ENCODE measurements at places on chromosomes 7 and 10. TPM values are rescaled to one million over a fixed set of nuclear protein-coding genes. Genes with fewer than 3 reads are reported as not detected.

DNA sequence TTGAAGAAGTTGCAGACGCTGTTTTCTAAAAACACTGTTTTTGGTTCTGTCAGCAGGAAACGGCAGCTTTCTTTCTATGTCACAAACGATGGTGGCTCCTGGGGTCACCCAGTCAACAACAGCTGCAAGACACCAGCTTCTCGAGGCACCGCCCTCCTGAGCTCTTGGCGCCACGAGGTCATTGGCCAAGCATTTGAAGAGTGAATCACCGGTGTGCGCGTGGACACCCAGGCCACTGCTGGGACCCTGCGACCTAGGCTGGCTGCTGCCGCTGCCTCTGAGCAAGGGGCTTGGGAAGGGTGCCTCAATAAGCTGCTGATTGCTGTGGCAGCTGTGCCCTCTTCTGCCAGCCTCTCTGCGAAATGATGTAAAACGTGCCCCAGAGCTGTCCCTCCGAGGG lies 22.5 kb upstream of the VIPR2 start:
- DNase-seq: no peak

GRCh38 chr10:131779661-131780394 lies 121.0 kb upstream of the PPP2R2D start:
- no peak for DNase-seq

Gene LRRTM3
- not detected for total RNA-seq

GRCh38 chr10:132146271-132146671 lies 40.5 kb upstream of the DPYSL4 start:
- DNase-seq: no peak

DNA sequence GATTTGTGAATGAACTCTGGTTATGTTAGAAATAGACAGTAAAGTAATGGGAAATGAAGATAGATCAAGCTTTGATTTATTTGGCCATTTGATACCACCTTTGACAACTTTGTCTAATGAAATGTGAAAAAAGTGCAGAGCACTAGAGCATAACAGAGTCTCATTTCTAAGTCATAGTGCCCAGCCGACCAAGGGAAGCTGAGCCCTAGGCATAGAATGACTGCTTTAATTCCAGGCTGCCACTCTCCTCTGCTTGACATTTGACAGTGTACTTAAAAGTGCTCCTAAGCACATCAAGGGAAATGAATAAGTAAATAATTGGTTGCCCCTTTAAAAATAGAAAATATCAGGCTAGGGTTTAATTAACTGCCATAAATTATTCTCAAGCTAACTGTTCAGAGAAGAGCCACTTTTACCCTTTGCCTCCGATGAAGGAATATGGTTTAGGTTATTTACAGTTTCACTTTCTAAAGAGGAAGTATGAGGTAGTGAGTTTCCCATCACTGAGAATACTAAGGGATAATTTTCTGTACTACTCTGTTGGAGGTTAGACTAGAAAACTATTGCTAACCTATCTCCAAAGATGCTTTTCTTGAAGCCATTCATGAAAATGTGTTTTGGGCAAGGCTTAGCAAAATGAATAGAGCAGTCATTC lies 591.6 kb downstream of the REEP3 start:
- DNase-seq: no peak

DNA sequence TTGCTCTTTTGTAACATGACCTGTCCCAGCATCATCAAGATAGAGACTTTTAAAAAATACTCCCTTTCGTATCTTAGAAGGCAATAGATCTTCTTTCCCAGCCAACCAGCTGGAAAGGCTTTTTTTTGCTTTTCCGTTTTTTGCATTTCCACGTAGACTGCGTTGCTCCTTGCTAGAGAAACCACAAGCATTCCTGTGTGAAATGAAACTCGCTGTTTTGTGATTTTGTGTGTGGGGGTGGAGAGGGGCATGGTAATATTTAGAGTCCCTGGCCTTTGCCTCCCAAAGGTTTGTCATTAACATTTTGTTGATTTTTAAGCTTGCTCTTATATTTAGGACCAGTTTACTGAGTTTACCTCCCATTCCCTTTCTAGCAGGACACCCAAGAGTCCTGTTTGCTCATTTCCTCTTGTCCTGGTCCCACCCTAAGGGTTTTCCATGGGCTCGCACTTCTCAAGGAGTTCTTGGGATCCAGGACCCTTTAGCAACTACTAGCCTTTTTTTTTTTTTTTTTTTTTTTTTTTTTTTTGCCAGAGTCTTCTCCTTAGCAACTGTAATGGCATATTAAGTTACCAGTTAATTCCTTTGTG lies 243.6 kb downstream of the BICC1 start:
- no peak for DNase-seq
